ENCODE measurements at places on chromosomes 16 and 17.

DNA sequence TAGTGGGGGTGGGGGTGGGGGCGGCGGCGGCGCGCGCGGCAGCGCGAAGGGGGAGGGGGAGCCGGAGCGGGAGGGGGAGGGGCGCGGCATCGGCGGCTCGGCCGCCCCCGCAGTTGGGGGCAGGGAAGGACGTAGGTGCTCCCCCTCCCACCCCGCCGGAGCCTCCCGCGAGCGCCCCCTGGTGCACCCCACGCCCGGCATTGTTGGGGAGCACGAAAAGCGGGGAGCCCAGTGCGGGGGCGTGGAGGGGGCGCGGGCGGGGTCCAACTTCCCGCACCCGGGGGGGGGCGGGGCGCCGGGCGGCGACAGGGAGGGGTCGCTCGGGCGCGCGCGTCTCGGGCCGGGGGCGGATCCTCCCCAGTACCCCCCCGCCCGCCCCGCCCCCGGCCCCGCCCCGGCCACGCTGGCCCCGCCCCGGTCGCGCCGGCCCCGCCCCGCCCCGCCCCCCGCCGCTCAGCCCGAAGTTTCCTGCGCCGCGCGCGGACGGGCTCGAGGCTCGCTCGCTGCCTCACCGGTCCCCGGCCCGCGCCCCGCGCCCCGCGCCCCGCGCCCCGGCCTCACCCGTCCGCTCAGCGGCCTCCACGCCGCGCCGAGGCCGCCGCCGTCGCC is at the start of gene CACNA1H:
TSS of gene CACNA1H (plus strand) at position 456 of the 609 bp plus-strand sequence. CDS start 632 bp downstream, outside the sequence.
- peak; percentile 22 for DNase-seq

DNA sequence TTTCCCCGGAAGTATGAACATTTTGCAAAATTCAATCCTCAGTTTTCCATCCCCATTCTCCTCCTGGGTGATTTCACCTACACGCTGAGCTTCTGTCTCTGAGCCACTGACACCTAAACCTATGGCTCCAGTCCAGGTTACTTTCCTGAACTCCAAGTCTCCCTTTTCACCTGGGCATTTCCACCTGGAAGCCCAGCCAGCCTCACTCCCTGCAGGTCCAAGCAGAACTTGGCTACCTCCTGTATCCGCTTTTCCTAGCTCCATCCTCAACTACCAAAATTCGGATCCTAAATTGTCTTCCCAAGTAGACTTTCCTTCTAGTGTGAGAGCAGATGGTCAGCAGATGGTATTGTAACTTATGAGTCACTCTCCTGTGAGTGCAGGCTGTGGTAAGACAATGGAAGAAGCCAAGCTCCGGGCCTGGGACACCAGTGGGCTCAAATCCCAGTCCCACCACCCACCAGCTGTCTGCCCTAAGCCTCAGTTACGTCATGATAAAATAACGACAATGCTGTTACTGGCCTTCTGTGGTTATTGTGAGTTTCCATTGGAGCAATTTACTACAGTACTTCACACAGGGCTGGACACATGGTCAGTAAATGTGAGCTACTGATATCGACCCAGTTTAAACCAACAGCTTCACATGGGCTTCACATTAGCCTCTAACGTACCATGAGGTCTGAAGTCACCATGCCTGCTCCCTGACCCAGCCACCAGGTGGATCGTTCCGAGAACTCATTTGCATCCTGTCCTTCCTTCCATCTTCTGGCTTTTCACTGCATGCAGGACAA is 33.3 kb downstream of the PECAM1 start:
- no peak for DNase-seq

GRCh38 chr16:68356919-68357286 is 46.1 kb downstream of the PRMT7 start:
- no peak for DNase-seq

DNA sequence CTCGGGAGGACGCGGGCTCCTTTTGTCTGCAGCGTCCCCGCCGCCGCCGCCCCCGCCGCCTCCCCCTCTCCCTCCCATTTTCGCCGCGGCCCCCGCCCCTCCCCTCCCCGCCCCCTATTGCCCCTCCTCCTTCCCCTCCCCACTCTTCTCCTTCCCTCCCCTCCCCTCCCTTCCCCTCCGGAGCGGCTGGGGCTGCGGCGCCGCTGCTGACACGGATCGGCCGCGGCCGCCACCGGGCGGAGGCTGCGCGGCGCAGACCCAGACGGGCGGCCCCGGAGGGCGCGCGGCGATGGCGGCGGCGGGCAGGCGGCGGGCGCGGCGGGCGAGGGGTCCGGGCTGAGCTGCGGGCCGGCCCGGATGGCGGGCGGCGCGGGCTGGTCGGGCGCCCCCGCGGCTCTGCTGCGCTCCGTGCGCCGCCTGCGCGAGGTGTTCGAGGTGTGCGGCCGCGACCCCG is at the start of gene RAB11FIP4:
TSS of gene RAB11FIP4 (plus strand) at position 180 of the 454 bp plus-strand sequence. CDS start at position 358, 178 bp downstream.
- no peak for DNase-seq

- DNase-seq = no peak
These were observed 376 bp upstream of the STAC2 start for GRCh38 chr17:39225959-39226683.

DNA sequence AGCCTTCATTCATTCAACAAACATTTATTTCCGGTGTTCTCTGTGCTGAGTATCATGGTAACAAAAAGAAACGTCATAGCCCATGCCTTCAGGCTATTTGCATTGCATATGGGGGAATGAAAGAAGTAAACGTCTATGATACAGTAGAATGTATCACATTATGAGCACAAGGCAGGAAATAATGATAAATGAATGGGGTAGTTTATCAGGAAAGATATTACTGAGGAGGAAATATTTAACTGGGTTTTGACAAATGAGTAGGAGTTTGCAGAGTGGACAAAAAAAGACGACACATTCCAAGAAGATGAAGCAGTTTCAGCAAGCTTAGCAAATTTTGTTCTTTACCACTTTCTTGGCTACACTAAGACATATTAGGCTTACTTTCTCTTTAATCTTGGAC is 1.3 kb upstream of the KRTAP4-7 start:
- no peak for DNase-seq

DNA sequence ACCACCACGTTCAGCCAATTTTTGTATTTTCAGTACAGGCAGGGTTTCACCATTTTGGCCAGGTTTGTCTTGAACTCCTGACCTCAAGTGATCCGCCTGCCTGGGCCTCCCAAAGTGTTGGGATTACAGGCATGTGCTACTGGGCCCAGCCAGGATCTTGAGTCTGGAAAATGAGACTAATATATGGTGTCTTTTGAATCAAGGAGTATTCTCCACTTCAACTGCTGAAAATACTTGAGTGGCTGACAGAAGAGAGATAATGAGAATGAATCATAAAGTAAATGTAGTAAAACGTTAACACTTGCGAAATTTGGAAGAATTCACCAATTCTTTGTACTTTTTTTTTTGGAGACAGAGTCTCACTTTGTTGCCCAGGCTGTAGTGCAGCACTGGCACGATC is 16.6 kb downstream of the SMYD4 start:
- DNase-seq = no peak

DNA sequence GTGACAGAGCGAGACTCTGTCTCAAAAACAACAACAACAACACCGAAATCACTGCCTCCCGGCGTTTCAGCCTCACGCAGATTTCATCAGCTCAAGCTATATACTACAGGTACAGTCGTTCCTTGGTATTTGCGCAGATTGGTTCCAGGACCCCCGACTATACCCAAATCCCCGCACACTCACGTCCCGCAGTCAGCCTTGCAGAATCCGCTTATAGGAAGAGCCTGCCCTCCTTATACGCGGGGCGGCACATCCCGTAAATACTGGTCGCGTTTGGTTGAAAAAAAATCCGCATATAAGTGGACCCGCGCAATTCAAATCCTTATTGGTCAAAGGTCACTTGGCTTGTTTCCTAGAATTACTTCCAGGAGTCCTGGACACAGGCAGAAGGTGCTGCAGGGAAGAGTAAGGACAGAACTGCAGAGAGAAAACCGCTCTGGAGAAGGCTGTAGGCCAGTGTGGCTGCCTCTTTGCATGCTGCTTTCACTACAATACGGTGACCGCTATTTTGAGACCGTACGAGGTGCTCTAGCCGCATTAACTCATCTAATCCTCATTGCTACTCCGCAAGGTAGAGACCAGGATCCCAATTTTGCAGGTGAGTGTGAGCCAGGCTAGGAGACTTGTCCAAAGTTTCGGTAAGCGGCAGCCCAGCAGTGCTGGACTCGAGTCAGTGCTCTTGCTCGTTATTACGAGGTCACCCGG is 718 bp downstream of the NDUFAB1 start:
- no peak for DNase-seq

GRCh38 chr16:79843631-79844043 is 243.1 kb upstream of the MAF start:
- no peak for DNase-seq
